ENCODE measurements at places on chromosomes 3 and 15.

GRCh38 chr15:59166166-59166565, 40.5 kb upstream of the LDHAL6B start:
- no peak for DNase-seq

GRCh38 chr3:184085389-184085852, 11.4 kb upstream of the HTR3E start:
- DNase-seq: no peak

DNA sequence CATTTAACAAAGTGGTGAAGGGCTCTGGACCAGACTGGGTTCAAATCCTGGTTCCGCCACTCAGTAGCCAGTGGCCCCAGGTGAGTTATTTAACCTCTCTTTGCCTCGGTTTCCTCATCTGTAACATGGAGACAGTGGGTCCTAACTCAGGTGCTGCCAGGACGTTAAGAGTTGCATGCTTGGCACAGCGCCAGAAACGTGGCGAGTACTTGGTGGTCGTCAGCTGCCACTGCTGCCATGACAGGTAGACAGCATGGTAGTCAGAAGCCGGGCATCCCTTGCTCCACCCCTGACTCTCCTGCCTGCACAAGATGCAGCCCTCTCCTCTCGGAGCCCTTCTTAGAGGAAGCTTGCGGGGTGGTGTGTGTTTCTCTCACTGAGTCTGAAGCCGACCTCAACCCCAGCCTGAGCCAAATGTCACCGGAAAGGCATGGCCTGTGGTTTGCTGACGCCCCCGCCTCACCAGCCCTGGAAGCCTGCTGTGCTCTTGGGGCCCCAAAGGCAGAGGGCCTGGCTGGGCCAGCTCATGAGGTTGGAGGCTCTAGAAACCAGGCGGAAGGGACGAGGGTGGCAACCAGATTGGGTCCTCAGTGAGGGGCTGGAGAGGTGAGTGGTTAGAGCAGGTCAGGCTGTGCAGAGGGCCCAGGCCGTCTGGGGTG, 160.8 kb upstream of the TLE3 start:
- peak; percentile 89 for DNase-seq

DNA sequence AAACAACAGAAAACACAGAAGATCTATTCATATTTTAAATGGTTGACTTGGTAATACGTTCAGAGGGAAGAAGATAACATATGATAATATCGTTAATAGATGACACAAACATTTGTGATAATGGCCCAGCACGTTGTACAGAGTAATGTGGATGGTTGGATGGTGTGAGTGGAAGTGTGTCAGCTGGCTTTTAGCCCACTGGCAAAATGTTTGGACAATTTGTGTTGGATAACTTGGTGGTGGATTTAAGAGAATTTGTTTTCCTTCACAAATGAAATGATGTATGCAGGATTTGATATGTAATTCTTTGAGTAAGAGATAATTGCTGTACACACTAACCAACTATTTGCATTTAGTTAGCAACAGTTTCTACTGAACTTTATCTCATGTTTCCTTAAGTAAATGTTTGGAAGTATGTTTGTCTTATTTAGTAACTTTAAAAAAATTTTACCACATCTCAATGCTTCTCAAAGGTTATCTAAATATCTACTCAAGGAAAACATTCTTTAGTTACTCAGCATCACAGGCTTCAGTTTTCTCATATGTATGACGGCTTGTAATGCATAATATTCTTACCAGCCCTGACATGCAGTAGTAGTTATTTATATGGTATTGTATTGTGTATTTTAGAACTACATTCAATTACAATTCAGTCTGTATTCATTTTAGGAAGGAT, 328.5 kb upstream of the GOLIM4 start:
- no peak for DNase-seq

- DNase-seq: no peak
These were observed 31.7 kb upstream of the MNS1 start for GRCh38 chr15:56496635-56497034.

- no peak for DNase-seq
These were observed 8.0 kb upstream of the KBTBD8 start for GRCh38 chr3:66989860-66990696.

DNA sequence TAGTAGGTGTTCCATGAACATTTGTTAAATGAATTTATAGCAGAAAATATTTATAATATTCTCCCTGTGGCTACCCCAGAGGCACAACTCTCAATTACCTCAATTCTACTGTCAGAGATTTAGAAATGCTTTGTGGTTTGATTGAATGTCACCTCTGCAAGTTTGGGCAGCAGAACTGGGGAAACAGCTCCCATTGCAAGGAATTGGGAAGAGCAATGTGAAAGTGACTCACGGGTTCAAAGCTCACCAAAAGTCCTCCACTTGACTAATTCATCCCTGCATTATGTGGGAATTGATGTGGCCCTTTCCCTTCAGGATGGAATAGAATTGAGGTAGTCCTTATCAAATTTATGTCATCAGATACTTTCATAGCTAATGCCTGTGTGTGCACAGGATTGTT, 562.7 kb downstream of the MFSD1 start:
- DNase-seq: no peak

DNA sequence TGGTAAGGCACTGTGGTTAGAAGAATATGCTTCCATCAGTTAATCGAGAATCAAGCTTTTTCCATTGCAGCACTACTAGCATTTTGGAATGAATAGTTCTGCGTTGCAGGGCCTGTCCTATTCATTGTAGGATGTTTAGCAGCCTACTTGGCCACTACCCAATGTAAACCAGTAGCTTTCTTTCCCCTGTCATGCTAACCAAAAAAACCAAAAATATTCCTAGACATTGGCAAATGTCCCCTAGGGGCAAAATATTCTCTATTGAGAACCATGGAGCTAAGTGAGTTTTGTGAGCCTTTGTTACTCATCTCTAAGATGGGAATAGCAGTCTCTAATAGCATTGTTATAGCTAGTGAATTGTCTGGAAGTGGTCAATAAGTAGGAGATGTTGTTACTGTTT, 187.2 kb downstream of the CADPS start:
- no peak for DNase-seq

DNA sequence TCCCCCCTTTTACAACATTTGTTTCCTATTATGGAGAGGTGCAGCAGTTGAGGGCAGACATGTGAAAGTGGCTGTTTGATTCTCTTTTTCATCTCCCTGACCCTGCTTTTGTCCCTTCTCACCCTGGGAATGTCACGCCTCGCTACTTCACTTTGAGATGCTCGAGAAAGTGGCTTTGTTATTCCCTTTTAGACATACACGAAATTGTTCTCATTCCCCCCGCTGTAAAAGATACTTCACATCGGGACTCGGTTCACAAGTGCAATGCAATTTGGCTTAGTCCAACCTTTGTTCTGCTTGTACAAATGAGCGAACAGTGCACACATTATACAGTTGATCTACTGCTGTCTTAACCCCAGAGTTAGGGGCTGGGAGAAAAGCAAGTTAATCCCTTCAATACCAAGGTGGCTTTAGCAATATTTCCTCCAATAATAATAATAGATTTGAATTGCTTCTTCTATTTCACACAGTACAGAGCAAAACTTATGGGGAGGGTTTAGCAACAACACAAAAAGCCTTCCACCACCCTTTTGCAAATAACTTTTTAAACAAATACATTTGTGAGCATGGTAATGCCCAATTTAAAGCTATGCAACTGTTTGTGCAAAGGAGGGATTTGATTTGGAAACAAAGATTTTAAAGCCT, 5.7 kb upstream of the FOXB1 start:
- no peak for DNase-seq

- no peak for DNase-seq
These were observed 32.6 kb downstream of the HMCES start for GRCh38 chr3:129311054-129311902.

DNA sequence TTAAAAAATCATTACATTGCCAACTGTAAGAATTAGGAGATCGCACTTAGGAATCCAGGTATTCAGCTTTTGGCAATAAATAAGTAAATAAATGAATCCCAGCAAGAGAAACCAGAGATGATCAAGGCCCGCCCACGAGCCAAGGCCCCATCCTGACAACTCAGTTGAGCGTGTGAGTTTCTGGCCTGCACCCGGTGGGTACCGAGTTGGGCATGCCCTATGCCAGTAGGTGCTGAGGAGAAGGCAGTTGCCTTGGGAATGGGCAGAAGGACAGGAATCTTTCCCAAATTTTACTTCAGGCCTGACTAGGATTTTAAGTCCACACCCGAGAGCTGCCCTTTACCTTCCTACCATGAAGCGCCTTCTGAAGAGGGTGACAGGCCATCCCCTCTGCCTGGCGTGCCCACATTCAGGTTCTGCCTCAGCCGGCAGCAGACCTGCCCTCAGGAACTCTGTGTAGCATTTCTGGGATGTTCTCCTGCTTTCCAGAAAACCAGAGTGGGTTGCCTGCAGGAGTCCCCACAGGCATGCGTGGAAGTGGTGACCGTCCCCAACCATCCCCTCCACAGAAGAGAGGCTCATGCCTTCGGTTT, 99.3 kb upstream of the ALDH1A3 start:
- no peak for DNase-seq

DNA sequence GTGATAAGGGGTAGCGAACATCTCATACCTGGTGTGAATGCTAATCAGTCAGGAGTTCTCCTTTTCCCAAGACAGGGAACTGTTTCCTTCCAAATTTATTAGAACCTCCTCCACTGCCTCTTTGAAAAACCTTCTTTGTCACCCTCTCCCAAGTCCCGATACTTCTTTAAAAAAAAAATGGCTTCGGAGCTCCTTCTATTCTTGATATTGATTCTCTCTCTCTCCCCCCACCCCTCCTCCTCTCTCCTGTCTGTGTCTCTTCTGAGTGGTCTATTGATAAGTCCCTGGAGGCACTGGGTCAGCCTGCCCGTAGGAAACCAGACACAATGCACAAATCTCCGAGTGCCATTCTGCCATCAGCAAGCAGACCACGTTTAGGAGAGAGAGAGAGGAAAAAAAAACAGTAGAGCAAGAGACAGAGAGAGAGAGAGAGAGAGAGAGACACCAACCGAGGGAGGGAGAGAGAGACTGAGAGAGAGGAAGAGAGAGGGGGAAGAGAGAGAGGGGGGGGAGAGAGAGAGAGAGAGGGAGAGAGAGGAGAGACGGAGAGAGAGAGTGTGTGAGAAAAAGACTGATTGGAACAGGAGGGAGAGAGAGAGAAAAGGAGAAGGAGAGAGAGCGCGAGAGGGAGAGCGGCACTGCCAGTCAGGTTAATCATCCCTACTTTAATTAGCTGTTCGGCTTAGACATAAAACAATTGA, 160.9 kb downstream of the TIGIT start:
- no peak for DNase-seq

Data from activated naive CD4-positive, alpha-beta T cell treated with anti-CD3 and anti-CD28 coated beads for 36 hours (primary cell).